ENCODE measurements at places on chromosomes 7 and 10.

DNA sequence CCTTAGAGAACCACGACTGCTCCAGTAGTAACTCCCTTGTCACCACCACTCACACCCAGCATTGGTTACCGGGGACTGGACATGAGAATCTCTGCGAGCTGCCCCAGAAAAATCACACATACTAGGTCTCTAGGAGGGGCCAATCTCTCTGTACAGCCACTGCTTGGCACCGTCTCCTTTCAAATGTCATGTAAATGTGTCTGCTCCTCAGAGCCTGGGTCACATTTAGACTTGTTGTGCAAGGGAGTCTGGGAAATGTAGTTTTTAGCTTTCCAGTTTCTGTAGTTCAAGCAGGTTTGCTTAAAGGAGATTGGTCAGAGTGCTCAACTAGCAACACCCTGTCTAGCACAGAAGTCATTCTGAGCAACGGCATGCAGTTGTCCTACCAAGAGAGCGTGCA is 60.0 kb downstream of the CHN2 start:
- no peak for DNase-seq

DNA sequence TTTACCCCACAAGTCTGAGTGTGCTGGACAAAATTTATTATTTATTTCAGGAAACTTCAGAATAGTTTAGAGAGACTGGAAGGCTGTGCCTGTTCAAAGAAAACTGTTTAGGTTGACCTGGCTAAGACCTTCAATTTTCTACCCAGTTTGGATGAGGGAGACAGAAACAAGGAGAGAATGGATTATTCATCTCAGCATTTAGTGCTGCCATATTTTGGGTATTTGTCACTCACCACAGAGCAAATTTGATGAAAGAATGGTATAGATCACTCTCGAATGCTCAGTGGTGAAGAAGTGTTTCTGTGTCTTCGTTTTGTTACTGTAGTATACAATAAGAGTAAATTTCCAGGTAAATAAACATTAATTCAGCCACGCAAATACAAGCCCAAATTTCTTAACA is 71.8 kb downstream of the SEMA3C start:
- no peak for DNase-seq

DNA sequence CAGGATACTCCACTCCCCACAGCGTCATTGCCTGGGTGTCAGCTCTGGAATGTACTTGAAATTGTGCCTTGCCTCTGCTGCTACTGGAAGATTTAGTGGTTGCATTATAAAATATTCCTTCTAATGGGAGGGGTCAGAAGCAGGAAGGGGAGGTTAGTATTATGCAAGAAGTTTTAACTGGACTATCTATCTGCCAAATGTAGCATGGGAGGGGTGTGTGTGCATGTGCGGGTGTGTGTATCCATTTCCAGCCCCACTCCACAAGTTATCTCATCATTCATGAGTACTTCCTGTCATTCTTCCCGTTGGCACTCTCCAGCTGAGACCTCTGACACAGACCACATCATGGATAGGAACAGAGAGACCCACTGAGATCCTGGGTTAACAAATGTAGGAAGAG is 13.4 kb downstream of the MBL2 start:
- no peak for DNase-seq

GRCh38 chr10:69457771-69458237 is 6.5 kb downstream of the TSPAN15 start:
- DNase-seq: no peak

- no peak for DNase-seq
These were observed 230.9 kb downstream of the CAMK1D start for GRCh38 chr10:12579954-12580858.

DNA sequence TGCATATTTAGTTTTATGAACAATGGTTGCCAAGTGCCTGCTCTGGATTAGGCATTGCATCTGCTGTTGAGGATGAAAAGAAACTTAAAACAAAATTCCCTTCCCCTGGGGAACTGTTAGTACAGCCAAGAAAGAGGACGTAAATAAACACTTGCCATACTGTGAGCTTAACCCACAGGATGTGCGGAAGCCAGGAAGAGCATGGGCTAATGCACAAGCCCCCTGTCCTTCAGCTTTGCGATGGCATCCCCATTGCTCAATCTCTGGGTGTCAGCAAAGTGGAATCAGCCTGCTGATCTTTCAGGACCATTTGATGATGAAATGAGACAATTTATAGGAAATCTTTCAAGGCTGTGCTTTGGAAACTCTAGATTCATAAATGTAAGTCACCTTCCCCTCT is 399.9 kb upstream of the IGFBP3 start:
- no peak for DNase-seq

DNA sequence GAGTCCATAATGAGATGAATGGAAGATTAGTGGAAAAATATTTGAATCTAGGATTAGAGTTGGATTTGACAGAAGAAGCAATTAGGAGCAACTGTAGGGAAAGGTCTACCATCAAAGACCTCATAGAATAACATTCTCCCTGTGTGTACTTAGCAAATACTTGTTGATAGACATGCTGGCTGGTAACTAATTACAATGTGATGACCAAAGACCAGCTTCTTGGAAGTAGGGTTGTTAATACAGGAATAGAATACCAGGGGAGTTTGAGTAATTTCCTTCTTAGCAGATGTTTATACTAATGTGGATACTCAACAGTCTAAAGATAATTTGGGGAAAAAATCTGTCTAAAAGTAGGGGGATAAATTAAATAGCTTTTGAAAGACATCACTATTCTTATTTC is 357.5 kb upstream of the BMPER start:
- DNase-seq: no peak

GRCh38 chr7:20602306-20602705 is 13.2 kb upstream of the ABCB5 start:
- no peak for DNase-seq

DNA sequence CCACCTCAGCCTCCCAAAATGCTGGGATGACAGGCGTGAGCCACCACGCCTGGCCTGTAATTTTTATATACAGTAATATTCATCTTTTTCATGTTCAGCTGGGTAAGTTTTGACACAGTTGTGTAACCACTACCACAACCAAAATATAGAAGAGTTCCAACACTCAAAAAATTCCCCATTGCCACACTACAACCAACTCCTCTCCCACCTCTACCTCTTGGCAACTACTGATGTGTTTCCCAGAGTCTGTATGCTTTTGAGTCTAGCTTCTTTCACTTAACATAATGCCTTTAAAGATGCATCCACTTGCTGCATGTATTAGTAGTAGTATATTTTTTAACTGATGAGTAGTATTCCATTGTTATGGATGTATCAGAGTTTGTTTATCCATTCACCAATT is 90.7 kb downstream of the SRPK2 start:
- DNase-seq: no peak

- DNase-seq: no peak
These were observed 23.9 kb downstream of the SLC18A2 start for GRCh38 chr10:117264782-117265181.

DNA sequence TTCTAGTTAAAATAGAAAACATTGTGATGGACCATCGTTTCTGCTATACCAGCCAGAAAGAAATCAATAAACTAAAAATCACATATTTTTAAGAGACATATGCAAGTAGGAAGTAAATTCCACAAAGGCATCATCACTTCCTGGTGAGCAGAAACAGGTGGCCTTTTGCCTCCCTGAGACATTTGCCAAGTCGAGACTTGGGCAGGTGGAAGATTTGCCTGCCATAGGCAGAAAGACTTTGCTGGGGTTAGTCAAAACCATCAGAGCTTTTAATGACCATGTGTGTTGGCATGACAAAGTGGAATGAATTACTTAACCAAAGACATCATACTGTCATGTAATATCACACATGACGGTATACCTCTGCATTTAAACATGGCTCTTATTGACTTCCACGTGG is 66.0 kb upstream of the FGL2 start:
- no peak for DNase-seq

- DNase-seq: no peak
These were observed 30.5 kb downstream of the CREB5 start for GRCh38 chr7:28442540-28443420.

GRCh38 chr7:19900118-19900517 is 126.7 kb upstream of the TMEM196 start:
- DNase-seq: no peak

- no peak for DNase-seq
These were observed 150.0 kb upstream of the IGFBP3 start for GRCh38 chr7:46071076-46071475.

- no peak for DNase-seq
These were observed 35.3 kb downstream of the ATAD1 start for GRCh38 chr10:87782721-87783120.

- no peak for DNase-seq
These were observed 59.3 kb upstream of the IGFBP3 start for GRCh38 chr7:45980181-45980905.

GRCh38 chr7:137975768-137976167 is 26.1 kb downstream of the CREB3L2 start:
- no peak for DNase-seq

GRCh38 chr10:69107699-69108098 is 16.3 kb upstream of the VPS26A start:
- no peak for DNase-seq

DNA sequence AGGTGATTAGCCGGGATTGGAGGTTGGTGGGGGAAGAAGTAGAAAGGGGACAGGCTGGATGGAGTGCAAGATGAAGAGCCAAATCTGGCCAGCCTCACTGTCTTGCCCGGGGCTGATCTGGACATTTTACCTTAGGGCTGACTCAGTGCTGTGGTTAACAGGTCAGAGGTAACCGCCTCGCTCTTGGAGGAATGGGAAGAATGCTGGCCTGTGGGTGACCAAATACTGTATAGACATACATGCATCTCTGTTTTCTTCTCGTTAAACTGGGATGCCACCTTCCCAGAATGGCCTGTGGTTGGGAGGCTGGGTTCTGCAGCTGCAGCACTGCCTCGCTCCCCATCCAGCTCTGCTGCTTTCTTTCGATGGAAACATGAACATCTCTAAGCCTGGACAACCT is 120.0 kb downstream of the SEC23IP start:
- no peak for DNase-seq

- no peak for DNase-seq
These were observed 485.4 kb downstream of the HTR7 start for GRCh38 chr10:90372451-90372850.

DNA sequence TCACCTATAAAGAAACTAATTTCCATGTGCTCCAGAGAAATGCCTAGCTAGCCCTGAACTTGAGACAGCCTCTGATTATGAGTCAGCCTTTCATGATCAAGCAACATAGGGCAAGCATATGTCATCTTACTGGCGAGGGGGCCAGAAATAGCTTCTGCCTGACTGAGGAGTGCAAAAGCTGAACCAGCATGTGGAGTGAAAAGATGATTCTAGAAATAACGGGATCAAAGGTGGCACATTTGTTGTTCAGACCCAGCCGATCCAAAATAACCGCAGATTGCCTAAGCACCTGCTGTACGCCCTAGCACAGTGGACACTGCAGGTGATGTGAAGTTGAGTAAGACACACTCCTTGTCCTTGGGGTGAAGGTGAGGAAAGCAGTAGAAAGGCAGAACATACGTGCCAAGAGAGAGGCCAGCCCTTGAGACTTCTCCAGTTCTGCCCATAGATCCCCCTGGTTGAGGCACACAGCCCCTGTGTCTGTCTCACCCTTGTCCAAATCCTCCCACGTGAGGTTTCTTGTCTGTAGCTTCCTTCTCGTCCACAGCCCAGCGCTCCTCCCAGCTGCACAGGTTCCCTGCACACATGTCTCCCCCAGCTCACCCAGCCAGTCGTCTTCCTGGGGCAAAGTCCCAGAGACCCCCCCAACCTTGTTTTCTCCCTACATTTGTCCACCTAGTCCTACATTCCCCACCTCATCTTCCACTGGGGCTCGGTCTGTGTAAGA is 2.8 kb upstream of the BCL7B start:
- DNase-seq: no peak

DNA sequence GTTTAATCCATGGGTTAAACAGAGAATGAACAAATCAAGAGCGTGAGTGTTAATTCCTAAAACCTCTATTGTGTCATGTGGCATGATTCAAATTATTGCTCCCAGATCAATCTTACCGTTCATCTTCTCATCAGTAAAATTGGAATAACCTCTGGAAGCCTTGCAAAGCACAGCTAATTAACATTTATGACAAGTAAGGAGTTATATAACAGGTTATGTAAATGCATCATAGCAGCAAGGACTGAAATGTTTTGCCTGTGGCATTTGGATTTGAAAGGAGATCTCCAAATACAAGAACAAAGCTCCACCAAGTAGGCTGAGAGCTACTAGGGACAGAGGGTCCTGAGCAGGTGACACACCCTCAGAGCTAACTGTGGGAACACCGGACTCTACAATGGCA is 502.9 kb upstream of the CELF2 start:
- no peak for DNase-seq
